Muscle of arm (tissue), 14 donors: ENCODE measurements at places on chromosomes 6 and 20. TPM values are rescaled to one million over a fixed set of nuclear protein-coding genes. Genes with fewer than 3 reads are reported as not detected.

Gene PHACTR1
- polyA plus RNA-seq: 25.6 TPM

DNA sequence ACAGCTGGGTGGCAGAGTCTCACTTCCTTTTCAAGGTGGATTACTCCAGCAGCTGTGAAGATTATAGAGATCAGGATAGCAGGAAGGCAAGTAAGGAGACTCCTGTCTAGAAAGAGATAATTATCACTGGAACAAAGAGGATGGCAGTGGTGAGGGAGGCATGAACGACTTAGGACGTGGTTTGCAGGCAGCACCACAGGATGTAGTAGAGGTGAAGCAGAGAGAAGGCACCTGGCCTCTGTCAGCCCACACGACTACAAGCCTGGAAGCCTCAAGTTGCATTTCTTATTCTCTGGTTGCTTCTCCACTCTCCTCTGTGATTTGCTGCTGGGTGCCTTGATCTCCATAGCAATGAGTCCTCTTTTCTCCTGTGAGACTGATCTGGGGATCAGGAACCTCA, 62.7 kb downstream of the TSHZ2 start:
- DNase-seq: no peak

DNA sequence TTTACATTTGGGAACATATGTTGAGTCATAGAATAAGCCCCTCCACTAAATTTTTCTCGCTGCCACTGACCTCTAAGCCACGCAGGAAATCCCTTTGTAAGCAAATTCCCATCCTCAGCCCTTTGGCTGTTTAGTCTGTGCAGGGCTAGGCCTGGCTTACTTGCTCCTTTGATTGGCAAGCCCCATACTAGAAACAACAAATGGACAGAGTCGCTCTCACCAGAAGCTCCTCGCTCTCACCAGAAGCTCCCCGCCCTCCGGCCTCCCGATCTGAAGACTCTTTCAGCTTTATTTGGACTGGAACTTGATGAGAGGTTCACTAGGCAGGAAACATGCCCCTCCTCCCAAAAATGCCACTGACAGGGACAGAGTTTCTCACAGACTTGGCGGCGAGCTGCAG, 149.2 kb upstream of the EXOC2 start:
- DNase-seq: peak; percentile 4

Gene CRIP3
- 1.2 TPM for polyA plus RNA-seq
